COLO829 (cell line): ENCODE measurements at places on chromosomes 12 and 14.

DNA sequence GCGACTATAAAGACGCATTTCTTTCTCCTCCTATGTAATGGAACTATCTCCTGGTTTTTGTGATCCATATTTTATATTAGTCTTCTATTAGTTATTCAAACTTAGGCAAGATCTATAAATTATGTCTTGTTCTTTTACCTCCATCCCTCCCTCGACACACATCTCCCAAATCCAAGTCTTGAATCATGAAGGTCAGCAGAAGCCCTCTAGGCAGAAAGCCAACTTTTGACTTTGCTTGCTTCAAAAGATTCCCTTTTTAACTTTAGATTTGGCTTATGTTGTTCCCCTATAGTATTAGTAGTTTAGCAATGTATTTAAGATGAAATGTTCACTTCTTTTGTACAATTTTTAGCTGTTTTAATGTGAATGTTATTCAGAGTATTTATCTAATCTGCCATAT, 689.8 kb downstream of the SLC6A15 start:
- DNase-seq, result no peak

DNA sequence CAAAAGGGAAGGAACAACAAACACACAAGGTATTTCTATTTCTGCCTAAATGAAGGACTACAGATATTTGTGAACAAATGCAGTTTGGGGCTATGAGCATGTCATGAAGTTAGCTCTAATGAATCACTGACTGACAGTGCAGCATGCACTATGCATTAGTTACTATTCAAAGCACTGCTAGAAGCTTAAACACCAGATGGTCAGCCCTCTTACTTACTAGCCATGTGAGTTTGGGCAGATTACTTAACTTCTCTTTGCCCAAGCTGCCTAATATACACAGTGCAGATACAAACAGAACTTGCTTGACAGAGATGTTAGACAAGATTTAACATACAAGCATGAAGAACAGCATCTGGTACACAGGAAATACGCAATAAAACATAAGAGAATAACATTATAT, 96.0 kb downstream of the ATXN2 start:
- no peak for DNase-seq

GRCh38 chr12:92745856-92746550, 43.2 kb downstream of the PLEKHG7 start:
- peak; percentile 44 for DNase-seq

GRCh38 chr12:104833756-104834155, 124.3 kb downstream of the SLC41A2 start:
- DNase-seq, result no peak

- DNase-seq, result no peak
Measured at GRCh38 chr12:120858306-120859088, 45.7 kb downstream of the SPPL3 start.

DNA sequence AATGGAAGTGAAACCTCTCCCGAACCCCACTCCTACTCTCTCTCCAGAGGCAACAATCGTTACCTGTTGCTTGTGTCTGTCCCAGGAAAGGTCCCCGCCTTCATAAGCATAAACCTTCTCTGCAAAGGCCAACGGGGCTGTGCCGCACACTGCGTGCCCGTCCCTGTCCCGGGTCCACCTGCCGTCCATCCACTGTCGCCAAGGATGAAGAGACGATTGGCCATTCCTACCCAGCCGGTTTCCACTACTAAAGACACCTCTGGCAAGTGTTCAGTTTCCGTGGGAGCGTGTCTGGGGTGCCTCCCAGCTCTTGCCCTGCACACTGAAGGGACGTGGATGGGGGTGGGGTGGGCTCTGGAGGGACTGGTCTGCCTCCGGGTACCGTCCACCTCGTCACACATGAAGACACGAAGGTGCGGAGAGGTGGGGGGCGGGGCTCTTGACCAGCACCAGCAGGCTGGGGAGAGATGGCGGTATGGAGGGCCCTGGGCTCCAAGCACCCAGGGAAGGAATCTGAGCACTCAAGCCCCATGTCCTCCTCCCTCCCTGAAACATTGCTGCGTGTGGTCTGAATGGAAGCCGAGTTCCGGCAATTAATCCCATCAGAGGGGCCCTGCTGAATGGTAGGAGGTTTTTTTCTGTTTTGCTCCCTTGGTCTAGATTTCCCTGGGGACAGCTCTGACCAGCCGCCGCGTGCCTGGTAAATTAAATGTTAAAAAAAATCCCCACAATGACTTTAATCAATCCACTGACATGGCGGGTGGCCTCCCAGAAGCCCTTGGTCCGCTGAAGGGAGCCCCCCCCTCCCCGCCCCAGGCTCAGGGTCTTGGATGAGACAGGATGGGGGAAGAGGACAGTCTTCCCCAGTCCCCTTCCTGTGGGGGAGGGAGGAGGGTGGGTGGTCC, 4.1 kb upstream of the KIF26A start:
- no peak for DNase-seq

DNA sequence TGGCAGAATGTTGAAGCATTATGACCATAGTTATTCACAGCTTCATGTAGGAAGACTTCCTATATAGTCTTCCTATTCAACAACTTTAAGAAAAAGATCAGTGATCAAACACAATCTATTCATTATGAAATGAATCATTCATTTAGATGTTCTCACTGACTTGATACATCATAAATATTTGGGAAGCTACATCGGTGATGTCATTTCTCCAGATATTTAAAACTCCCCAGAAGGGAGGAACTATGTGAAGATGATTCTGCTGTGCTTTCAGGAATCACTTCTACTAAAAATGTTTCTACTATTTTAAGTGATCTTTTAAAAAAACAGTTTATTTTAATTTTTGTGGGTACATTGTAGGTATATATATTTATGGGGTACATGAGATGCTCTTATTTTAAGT, 316.4 kb downstream of the BCAT1 start:
- DNase-seq, result no peak

- DNase-seq, result no peak
Measured at GRCh38 chr14:63951021-63951420, 98.2 kb downstream of the SYNE2 start.

- DNase-seq, result no peak
Measured at GRCh38 chr14:83297361-83297760, 1763.7 kb upstream of the SEL1L start.
